ENCODE measurements at places on chromosomes 3 and 15. TPM values are rescaled to one million over a fixed set of nuclear protein-coding genes. Genes with fewer than 3 reads are reported as not detected.

DNA sequence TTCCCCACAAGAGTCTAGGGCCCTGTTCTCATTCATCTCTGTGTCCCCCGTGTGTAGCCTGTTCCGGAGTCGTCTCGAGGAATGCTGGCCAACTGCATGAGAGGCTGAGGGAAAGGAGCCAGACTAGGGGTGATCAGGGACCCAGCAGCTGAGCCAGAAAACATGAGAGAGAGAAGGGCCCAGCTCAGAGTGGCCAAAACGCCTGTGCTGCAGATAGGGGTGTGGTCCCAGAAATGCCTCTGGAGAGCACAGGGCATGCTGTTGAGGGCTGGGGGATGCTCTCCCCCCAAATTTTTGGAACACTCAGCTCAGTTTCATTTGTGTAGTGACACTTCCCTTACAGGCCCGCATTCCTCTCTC lies 14.1 kb downstream of the CYP1A2 start:
- no peaks in the 10 kb centered on the region for H3K27me3 ChIP-seq
- H3K36me3 ChIP-seq = no peaks in the 10 kb centered on the region
- no peaks in the 10 kb centered on the region for H3K4me1 ChIP-seq
- H3K27ac ChIP-seq = no peak overlapping the region
- no peak for DNase-seq
- no peak overlapping the region for H3K4me3 ChIP-seq

- no peaks in the 10 kb centered on the region for H3K27me3 ChIP-seq
- peak overlapping the region; percentile 36 for H3K27ac ChIP-seq
- H3K36me3 ChIP-seq = peaks cover 68% of the 10 kb centered on the region
- peaks cover 55% of the 10 kb centered on the region for H3K4me1 ChIP-seq
Measured at GRCh38 chr3:152434142-152434541, 165.4 kb downstream of the MBNL1 start.

- peak overlapping the region; percentile 1 for H3K4me3 ChIP-seq
- peak; percentile 49 for DNase-seq
- H3K4me1 ChIP-seq = peaks cover 11% of the 10 kb centered on the region
- H3K27me3 ChIP-seq = no peaks in the 10 kb centered on the region
- peaks cover 8% of the 10 kb centered on the region for H3K36me3 ChIP-seq
Measured at GRCh38 chr3:189355481-189356201, 183.9 kb downstream of the TPRG1 start.

DNA sequence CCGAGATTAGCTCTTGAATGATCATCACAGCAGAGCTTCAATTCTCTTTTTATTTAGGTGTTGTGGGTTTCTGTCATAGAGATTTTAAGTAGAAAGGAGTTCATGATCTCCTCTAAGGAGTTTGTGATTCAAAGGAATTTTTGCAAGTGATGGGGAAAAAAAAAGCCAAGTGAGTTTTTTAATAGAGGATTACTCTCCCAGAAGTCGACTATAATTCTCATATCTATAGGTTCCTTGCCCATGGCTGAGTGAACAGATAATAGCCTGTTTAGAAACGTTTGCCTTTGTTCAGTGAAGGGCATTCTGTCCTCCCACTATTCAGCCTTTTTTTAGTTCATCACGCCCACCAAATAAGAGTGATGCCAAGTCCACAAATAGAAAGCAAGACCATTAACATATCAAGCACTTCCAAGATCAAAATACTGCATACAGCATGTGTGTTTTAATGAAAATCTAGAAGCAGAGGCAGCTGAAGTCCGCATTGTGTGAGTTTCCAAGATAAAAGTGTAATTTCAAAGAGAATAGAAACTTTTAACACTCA lies 398.4 kb upstream of the CNTN3 start:
- H3K4me3 ChIP-seq = no peak overlapping the region
- no peaks in the 10 kb centered on the region for H3K4me1 ChIP-seq
- H3K27me3 ChIP-seq = no peaks in the 10 kb centered on the region
- DNase-seq = no peak

DNA sequence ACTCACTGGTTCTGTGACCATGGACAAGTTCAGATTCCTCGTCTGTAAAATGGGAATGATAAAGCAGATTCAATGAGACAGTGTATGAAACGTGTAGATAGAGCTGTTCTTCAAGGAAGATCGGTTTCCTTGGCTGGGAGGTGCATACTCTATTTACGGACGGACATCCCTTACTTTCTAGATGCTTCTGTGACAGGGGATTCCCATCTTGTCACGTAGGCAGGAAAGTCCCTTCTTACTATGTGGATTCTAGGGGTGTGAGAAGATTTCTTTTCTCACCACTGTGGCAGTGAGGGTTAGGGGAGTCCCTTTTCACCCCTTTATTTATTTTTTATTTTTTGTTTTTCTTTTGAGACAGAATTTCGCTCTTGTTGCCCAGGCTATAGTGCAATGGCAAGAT lies 180.9 kb upstream of the TBL1XR1 start:
- H3K36me3 ChIP-seq = peaks cover 5% of the 10 kb centered on the region
- H3K27ac ChIP-seq = no peak overlapping the region
- peaks cover 3% of the 10 kb centered on the region for H3K4me1 ChIP-seq
- no peak overlapping the region for H3K4me3 ChIP-seq
- H3K27me3 ChIP-seq = no peaks in the 10 kb centered on the region
- no peak for DNase-seq

GRCh38 chr3:33363113-33363800 lies 76.9 kb downstream of the UBP1 start:
- H3K27ac ChIP-seq = no peak overlapping the region
- H3K36me3 ChIP-seq = no peaks in the 10 kb centered on the region
- H3K27me3 ChIP-seq = peaks cover 43% of the 10 kb centered on the region
- no peak for DNase-seq
- no peak overlapping the region for H3K4me3 ChIP-seq
- H3K4me1 ChIP-seq = no peaks in the 10 kb centered on the region

OSTN gene
- not detected for total RNA-seq

EEF1AKMT4 gene
- 6.7 TPM for total RNA-seq

UPK1B gene
- not detected for total RNA-seq

PLSCR5 gene
- total RNA-seq = not detected
